ENCODE measurements at places on chromosomes 7 and 10. TPM values are rescaled to one million over a fixed set of nuclear protein-coding genes. Genes with fewer than 3 reads are reported as not detected.

Gene CALHM3
- 0.63 TPM for total RNA-seq

Gene GHRHR
- not detected for total RNA-seq

Gene HABP2
- 0.07 TPM for total RNA-seq

Gene GNAI1
- 41.7 TPM for total RNA-seq

Gene TCAF2
- 0.36 TPM for total RNA-seq

Gene TUBB8
- total RNA-seq = not detected

Gene LRIT1
- total RNA-seq = not detected

Gene ANKRD2
- 2.5 TPM for total RNA-seq

Gene FFAR4
- total RNA-seq = 0.27 TPM

Gene INSYN2A
- 1.5 TPM for total RNA-seq

Gene ABCB1
- not detected for total RNA-seq

Gene NPTX2
- not detected for total RNA-seq

Gene STEAP1B
- total RNA-seq = 0.03 TPM

Gene PNLIPRP3
- not detected for total RNA-seq
